HAP-1 (cell line): ENCODE measurements at places on chromosomes 6 and 20.

DNA sequence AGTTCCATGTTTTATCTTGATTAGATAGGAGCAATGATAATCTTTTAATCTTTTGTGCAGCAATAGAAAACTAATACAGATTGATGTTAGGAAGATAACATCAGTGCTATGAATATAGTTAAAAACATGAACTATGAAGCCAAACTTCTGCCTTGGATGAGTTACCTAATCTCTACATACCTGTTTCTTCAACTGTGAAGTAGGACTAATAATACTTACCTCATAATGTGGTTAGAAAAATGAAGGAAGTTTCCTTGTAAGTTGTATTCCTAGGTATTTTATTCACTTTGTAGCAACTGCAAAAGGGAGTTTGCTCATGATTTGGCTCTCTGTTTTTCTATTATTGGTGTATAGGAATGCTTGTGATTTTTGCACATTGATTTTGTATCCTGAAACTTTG is 111.9 kb downstream of the FRK start:
- no peak for DNase-seq

GRCh38 chr6:129031051-129031599 is 148.2 kb downstream of the LAMA2 start:
- no peak for DNase-seq

- DNase-seq, result no peak
These were observed 109.1 kb upstream of the SCAF8 start for GRCh38 chr6:154624038-154624599.

- DNase-seq, result no peak
These were observed 54.6 kb downstream of the LYRM4 start for GRCh38 chr6:5205877-5206850.

DNA sequence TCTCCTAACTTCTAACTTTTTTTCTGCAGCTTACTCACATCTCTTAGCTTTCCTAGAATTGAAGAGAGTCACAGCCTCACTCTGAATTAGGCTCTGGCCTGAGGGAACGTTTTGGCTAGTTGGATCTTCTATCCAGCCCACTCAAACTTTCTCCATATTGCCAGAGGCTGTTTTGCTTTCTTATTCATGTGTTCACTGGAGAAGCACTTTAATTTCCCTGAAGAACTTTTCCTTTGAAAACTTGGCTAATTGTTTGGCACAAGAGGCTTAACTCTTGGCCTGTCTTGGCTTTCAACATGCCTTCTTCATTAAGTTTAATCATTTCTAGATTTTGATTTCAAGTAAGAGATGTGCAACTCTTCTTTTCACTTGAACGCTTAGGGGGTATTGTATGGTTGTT is 138.2 kb upstream of the PLCB4 start:
- no peak for DNase-seq

DNA sequence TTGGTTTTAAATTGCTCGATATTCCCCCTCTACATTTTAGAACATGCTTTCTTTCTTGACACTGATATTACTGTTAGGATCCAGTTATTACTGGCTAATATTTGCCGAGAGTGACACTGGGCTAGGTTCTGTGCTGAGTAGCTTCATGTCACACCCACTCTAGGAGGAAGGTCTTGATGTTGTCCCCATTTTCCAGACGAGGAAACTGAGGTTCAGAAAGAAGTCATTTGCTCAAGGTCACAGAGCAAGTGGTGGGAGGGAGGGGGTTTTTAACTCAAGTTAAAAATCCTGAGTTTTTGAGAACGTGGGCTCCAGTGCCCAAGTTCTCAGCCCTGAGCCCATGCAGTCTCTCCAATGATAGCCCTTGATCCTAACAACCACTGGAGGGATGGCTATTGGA is 18.9 kb downstream of the TGM2 start:
- no peak for DNase-seq

GRCh38 chr20:58839991-58840747 is 10.5 kb downstream of the GNAS-AS1 start:
- no peak for DNase-seq

- no peak for DNase-seq
These were observed 128.9 kb upstream of the NAA20 start for GRCh38 chr20:19888269-19888671.

GRCh38 chr6:159680104-159680503 is 12.9 kb downstream of the SOD2 start:
- DNase-seq, result no peak

DNA sequence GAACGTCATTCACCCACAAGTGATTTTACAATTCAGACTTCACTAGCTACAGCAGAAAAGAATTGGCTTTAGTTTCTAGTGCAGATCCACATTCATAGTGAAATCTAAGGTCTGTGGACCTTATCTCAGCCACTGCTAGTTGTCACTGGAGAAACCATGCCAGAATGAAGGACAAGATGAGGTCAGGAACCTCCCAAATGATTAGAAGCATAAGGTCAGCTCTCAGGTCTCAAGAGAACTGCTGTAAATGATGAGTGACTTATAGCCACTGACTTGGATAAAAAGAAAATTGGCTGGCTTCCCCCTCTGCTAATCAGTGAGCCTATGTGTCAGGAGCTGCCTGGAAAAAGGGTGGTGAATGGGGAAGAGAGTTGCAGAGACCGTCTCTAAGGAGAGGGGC is 265.3 kb upstream of the BMP2 start:
- no peak for DNase-seq

GRCh38 chr20:60408435-60408834 is 450.2 kb downstream of the CDH26 start:
- DNase-seq, result no peak
